ENCODE measurements at places on chromosomes 7 and 10.

DNA sequence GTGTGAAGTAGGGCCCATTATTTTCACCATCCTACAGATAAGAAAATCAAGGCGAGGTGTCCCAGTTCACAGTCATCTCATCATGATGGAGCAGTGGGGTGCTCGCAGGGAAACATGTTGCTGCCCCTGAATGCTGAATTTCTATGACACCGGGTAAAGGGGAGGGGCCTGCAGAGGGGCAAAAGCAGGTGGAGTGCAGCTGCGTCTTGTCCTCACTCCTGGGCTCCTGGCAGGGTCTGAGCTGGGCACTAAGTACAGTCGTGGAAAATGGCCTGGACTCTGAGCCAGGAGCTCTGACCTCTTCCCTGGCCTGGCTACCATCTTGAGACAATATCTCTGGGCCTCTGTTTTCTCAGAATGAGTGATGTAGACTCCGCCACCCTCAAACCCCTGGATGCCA is 253.1 kb upstream of the PITRM1 start:
- no peak for DNase-seq

GRCh38 chr10:44962870-44963738 is 3.5 kb downstream of the RASSF4 start:
- peak; percentile 59 for DNase-seq

GRCh38 chr10:86389441-86390193 is 23.0 kb upstream of the GRID1 start:
- DNase-seq = peak; percentile 42

GRCh38 chr7:155665957-155666287 is 21.5 kb downstream of the RBM33 start:
- DNase-seq = peak; percentile 65

GRCh38 chr10:35592441-35592840 is 12.7 kb upstream of the GJD4 start:
- no peak for DNase-seq

DNA sequence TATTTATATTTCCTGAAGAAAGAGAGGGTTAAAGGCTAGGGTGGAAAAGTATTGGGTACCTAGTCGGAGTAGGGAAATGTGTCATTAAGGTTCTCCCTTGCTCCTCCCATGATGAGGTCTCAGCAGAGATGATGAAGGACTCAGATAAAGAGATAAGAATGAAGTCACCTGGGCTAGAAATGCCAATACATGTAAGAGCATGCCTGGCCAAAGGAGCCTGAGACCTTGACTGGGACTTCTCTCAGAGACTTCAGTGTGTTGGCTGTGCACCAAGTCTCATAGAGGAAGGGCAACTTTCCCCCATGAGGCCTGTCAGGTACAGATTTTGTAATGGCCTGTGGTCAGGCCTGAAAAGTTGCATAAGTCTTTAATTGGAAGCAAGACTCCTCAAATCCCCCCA is 361.0 kb upstream of the CDC14C start:
- no peak for DNase-seq

- DNase-seq = no peak
Observed at GRCh38 chr10:11168423-11169090, 150.9 kb downstream of the CELF2 start.

GRCh38 chr7:127114742-127115265 is 137.9 kb downstream of the GRM8 start:
- DNase-seq = no peak

DNA sequence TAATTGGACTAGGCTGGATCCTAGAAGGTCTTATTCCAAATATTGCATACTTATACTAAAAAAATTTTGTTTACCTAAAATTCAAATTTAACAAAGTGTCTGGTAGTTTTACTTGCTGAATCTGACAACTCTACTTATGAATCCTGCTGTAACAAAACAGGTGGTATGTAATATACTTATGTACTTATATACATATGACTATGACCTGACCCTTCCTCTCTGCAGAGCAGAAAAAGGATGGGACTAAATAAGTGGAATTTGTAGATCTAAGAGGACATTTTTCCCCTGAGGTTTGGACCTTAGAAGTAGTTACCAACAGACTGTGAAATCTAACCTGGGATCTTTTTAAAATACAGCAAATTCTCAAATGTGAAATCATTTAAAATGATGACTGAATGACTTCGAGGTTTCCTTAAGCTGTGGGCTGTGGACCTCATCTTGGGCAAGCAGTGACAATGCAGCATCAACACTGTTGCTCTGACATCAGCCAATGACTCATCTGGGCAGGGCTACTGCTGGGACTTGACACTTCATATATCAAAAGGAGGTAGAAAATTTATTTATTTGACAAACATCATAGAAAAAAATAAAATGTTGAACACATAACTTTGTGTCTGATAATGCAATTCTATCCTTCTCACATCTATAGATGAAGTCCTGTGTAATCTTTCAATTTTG is 73.6 kb downstream of the RELN start:
- no peak for DNase-seq

DNA sequence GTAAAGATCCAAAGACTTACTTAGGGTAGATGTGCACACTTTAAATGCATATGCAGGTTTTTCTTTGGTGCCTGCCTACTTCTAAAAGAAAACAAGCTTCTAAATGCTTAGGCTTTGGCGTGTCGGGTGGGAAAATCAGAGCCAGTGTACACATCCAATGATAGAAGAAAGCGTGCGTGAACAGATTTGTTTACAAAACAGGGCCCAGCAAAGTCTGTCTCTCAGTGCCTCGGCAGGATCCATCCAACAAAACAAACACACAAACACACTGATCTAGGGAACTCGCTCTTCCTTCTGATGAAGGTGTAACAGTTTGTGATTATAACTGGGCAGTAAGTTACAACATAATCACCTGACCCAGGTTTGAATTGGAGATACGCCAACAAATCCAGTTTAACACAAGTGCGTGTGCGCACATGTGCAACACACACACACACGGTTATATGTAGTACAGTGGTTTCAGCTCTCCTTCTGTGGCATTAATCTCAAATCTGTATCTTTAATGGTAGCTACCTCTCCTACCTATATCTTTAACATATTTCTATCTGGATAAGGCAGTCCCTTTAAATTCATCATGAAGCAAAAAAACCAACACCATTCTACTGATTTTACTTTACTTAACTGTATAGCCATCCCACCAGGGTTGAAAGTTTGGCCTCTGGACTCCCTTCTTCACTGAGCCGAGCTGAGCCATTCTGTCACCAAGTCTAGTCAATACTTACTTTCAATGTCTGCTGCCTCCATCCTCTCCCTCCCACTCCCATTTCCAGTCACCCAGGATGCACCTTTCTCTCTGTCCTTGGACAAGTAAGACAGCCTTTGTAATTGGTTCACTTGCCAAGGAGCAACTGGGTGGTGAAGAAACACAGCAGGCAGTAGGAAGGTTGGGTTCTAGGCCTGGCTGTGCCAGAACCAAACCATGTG is 184.4 kb upstream of the KLF14 start:
- DNase-seq = no peak

DNA sequence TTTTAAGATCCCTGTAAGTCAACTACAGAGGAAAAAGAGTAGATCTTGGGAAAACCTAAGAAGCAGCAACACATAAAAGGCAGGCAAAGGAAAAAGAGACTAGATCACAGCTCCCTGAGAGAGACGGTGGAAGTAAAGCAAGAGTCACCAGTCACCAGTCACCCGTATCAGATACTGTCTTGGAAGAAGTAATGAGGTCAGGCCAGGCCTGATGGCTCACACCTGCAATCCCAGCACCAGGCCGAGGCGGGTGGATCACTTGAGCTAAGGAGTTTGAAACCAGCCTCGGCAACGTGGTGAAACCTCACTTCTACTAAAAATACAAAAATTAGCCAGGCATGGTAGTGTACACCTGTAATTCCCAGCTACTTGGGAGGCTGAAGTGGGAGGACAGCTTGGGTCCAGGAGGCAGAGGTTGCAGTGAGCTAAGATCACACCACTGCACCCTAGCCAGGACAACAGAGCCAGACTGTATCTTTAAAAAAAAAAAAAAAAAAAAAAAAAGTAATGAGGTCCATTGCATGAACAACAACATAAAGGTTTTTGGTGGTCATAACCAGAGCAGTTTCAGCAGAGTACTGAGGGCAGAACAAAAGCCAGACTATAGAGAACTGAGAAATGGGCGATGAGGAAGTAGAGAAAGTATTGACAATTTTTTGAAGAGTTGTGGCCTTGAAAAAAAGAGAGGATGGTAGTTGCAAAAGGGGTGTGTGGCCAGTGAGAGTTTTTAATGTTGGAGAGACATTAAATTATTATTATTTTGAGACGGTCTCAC is 16.9 kb downstream of the ZNF713 start:
- DNase-seq = no peak

GRCh38 chr7:145698526-145699262 is 417.9 kb upstream of the CNTNAP2 start:
- peak; percentile 56 for DNase-seq

- DNase-seq = peak; percentile 11
Observed at GRCh38 chr7:66964411-66964810, 31.0 kb downstream of the SBDS start.

GRCh38 chr10:128054163-128054970 is 71.9 kb downstream of the MKI67 start:
- no peak for DNase-seq

DNA sequence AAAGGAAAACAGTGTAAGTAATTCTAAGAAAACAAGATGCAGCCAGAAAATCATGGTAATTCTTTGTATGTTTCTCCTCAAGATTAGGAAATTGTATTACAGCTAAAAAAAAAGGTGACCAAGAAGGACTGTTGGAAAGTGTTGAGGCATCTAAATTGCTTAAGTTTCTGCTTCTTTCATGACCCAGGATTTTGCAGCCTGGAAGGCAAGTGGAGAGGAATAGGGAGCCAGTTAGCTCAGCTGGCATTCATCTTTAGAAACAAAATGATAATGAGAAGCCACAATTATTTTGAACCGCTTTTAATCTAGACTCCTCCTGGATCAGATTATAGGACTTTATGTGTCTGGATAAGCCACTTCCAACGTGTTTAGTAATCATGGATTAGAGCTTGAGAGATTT is 56.8 kb upstream of the TMEM229A start:
- DNase-seq = no peak

DNA sequence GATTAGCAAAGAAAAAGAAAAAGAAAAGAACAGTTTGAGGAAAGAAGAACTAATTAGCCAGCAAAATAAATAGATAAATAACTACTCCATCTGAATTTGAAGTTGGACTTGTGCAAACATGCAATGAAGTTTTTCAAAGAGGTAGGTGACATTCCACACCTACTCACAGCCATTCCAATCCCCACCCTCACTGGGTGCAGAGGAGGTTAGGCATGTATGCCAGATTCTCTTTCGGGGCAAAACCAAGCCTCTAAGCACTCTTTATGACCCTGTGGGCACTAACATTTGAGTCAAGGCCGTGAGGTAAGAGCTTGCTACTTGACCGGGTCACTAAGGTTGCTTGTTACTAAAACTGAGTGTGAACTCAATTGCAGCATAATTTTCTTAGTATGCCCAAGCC is 108.4 kb upstream of the SEMA3A start:
- DNase-seq = peak; percentile 3

DNA sequence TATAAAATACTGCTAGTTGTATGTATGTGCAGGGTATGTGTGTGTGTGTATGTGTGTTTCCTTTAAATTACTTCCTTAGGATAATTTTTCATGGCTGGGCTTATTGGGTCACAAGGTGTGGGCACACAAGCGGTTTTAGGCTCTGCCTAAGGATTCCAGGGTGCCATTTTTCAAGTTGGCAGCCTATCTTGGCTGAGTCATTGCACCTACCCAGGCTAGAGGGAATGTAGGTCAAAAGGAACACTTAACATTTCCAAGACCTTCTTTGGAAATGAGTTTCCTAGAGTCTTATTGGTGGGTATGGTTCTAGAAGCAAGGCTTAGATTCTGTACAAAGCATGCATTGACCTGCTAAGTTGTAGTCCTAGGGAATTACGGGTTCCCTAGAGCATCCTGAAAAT is 642.1 kb downstream of the LRMDA start:
- no peak for DNase-seq

DNA sequence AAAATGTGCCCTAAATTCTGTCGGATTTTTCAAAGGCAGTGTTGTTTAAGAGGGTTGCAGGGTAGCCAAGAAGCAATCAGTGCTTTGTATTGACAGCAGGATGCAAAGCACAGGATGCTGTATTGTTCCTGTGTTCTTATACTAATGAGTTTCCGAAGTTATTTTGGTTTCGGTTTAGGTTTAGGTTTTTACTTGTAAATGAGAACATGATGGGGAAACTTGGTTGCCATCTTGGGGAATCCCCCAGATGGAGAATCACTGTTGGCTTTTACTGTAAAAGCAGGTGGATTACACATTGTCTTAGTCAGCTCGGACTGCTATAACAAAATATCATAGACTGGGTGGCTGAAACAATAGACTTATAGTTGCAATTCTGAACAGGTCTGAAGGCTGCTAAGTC is 72.1 kb downstream of the INHBA start:
- no peak for DNase-seq

DNA sequence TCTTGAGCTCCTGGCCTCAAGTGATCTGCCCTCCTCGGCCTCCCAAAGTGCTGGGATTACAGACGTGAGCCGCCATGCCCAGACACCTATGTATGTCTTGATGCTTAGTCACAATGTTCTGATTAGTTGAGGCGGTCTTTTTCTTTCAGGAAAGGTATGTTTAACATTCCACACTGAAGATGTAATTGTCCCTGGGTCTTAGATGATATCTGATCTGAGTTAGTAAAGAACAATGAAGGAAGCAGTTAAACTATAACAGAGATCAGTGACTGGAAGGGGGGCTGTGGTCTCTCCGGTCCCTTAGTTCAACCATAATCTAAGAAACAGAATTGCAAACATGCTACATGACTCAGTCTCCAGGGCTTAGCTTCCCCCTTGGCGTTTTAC is 31.5 kb upstream of the SH2D4B start:
- peak; percentile 73 for DNase-seq

DNA sequence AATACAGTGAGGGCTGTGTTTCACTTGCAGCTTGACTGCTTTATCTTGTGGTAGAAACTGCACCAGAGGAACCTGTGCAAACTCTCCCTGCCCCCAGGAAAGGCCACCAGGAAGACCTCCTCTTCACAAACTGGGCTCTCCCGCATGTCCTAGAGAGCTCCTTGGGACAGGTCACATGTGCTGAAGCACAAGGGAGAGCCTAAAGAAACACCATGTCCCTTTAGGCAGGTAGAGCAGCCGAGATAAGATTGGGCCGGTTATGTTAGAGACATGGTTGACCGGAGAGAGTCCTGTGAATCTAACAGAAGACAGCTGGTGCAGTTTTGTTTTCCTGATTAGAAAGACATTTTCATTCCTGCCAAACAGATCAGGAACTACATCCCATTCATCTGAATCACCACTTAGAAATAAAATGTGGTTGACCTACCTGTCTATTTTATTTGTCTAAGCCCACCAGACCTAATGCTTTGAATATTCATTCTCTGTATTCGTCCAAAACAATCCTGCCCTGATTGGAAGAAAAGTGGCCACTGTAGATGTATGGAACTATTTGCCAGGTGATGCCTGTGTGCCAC is 224.1 kb downstream of the GLI3 start:
- DNase-seq = peak; percentile 57
